ENCODE measurements at places on chromosomes 1 and 21.

GRCh38 chr1:184387069-184387475, 243 bp downstream of the C1orf21 start:
- DNase-seq: no peak

- DNase-seq: no peak
Observed at GRCh38 chr1:99781798-99782197, 15.4 kb upstream of the FRRS1 start.

DNA sequence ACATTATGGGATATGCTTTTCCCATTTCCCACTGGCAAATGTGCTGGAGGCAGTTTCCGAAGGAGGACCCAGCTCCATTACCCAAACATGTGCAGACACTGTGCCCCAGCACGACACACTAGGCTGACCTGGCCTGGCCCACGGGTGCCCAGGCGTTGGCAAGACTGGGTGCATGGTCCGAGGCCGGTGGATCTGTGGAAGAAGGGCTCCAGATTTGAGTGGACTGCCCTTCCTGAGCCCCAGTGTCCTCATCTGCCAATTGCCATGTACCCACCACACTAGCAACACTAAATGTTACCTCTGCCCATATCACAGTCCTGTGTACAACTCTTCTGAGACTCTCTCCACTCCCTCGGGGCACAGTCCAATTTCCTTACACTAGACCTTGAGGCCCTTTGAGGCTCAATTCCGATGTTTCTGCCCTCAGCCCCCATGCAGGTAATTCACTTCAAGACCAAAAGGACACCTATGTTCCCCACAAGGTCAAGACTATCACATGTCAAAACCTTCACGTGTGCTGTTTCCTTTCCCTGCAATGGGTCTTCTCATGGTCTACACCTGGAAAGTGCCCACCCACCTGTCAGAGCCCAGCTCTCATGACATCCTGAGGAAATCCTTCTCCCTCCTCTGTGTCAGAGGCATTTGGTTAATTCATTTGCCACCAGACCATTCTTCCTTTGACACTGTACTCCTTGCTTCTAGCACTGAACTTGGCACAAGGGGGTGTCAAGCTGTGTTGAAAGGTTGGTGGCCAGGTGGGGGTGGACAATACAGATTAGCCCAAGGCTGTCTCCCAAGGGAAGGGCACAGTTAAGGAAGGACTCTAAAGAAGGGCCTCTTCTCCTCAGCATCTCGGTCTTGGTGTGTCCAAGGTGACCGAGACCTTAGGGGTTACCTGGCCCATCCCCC, 124.9 kb downstream of the DMRTB1 start:
- DNase-seq: no peak

DNA sequence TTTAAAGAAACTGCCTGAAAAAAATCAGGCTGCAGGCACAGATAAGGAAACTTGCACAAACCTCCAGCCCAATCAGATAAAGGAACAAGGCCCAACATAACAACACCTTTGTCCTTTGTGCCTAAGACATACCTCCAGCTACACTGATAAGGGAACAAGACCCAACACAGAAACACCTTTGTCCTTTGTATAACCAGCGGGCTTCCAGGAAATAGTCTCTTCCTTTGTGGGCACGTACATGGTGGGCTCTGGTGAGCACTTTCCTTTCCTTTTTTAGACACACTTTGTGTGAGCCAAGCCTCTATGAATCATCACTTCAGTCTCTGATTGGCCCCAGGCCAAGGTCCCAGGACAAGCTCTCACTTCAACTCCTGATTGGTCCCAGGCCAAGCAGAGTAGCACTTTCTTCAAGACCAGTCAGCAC, 23.6 kb downstream of the ZNF670 start:
- DNase-seq: no peak

- DNase-seq: no peak
Observed at GRCh38 chr1:64934115-64934877, 32.1 kb downstream of the JAK1 start.

GRCh38 chr1:13896932-13897331, 196.9 kb downstream of the PRDM2 start:
- no peak for DNase-seq

DNA sequence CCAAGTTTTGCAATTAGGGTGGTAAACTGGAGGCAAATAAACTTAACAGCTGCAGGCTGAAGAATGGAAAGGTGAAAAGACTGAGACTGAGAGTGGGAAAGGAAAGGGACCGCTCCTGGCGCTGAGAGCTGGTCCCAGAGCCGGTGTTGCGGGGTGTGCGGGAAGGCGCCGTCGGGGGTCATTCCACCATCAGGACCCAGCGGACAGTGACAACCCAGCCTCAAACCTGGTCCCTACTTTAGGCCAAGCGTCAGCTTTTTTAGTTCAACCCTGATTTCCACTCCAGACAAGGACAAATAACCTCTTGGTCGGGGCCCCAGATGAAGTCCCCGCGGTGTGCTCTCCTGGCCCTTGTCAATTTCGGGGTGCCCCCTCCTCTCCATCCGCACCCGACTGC, 145.8 kb upstream of the ETS2 start:
- no peak for DNase-seq

GRCh38 chr1:206116191-206116872, 856 bp downstream of the AVPR1B start:
- DNase-seq: no peak

DNA sequence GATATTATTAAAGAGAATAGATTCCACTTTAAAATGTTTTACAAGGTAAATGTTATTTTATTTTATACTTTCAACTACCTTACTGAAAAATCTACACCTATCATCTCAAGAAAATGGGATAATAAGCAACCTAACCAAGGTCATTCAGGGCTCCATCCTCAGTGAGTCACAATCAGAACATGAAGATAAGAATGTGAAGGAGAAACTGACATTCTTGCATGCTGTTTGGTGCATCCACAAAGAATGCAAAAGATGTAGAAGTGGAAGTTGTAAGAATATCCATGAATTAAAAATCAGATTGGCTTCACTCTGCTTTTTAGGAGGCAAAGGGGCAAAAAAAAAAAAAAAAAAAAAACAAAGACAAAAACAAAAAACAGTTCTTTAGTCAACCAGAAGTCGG, 6.5 kb downstream of the WARS2 start:
- no peak for DNase-seq

DNA sequence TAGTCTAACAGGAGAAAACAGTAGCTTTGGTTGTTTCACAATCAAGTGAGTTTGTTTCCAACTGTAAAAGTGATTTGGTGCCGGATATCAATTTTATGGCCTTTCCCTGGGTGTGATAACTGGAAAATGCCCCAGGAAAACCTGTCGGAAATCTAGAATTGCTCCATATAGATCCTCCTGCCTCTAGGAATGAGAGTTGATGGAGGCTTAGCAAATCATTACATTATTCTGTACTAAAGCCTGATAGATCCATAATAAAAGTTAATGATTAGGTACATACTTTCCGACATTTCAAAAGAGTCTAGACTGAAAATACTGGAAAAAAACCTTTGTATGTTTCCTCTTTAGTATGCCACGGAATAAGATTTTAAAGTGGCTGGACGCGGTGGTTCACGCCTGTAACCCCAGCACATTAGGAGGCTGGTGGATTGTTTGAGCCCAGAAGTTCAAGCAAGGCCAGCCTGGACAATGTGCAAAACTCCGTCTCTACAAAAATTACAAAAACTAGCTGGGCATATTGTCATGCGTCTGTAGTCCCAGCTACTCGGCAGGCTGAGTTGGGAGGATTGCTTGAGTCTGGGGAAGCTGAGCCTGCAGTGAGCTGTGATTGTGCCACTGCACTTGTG, 70.0 kb upstream of the SLC45A1 start:
- no peak for DNase-seq

- no peak for DNase-seq
Observed at GRCh38 chr1:30760596-30761324, 3.2 kb upstream of the LAPTM5 start.

DNA sequence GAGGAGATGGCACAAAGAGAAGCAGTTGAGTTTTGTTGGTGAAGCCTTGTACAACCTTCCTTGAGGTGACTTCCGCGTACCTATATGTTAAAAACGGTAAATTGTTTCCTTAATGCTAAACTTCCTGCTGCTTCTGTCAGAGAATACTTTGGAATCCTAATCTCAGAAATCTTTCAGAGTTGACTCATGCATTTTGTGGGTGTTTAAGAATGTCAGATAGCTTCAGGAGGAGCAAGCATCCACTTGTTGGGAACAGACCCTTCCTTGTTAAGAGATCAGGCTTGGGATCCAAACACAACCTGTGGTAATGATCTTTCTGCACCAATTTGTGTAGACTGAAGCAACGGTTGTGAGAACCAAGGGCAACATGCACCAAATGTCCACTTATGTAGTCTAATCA, 29.5 kb downstream of the AK4 start:
- DNase-seq: no peak

- no peak for DNase-seq
Observed at GRCh38 chr1:3836421-3836820, 20.6 kb downstream of the CEP104 start.

DNA sequence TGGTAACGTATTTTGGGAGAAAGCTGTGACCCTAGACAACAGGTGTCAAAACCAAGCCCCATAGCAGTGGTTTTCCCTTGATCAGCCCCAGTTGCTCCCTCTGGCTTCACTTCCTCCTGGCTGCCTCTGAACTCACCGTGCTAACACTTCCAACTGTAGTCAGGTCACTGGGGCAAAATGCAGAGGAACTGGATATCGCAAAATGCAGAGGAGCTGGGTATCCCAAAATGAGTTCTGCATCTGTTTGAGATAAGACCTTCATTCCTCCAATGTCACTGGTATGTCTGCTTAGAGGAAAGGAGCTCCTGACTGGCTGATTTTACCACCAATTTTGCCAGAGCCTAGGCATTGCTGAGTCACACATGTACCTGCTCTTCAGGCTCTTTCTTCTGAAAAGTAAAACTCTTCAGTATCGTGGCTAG, 19.6 kb upstream of the TACSTD2 start:
- no peak for DNase-seq

DNA sequence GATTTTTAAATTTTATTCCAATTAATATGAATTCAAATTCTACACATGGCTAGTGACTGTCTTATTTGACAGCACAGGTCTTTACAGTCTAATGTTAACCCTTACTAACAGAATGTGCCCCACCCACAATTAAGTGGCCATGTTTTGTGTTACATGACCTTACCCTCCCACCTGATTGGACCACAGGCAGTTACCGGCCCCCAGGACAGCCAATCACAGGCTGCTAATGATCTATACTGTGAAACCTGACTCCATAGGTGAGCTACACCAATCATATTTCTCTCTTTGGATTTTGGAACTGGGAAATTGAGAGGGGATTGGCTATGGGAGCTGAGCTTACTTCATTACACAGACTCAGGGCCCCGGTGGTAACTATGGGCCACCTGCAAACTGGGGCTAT, 27.5 kb downstream of the ZP4 start:
- DNase-seq: no peak

DNA sequence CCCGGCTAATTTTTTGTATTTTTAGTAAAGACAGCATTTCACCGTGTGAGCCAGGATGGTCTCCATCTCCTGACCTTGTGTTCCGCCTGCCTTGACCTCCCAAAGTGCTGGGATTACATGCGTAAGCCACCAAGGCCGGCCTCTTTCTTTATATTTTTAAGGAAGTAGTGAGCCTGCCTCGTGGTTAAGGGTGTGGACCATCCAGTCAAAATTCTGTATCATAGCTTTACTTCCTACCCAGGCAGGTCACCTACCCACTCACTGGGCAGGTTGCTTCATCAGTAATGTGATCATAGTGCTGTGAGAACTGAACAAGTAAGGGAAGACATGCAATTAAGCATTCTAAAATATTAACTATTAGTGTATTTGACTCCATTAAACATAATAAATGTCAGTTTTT, 8.1 kb upstream of the ACOT7 start:
- DNase-seq: no peak

DNA sequence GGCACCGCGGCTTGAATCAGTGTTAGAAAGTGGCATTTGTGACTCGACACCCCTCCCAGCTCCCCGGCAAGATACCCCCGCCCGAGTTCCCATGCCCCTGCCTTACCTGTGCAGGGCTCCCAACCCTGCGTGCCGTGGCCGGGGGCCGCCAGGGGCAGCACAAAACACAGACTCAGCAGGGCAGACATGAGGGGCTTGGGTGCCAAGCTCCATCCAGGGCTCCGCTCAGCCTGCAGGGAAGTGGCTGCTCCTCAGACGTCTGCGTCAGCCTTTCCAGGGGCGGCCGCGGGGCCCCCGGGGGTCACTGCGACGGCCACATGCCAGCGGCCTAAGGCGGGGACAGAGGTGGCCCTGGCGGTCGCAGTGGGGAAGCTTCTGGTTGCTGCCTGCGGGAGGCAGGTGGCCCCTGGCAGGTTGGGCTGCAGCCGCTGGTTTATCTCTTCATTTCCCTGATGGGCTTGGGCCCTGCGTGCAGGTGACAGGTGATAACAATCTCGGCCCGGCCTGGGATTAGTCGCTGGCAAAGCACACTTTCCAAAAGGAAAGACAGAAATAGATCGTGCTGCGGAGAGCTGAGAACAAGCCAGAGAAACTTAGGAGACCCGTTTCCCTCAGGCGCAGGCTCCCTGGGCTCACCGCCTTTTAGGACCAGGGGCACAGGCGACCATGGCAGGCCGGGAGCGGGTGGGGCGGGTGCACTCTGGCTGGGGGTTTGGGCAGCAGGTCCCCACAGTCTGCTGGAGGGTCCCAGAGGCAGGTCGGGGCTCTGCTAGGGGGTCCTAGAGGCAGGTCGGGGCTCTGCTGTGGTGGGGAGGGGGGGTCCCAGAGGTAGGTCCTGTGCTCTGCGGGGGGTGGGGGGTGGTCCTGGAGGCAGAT, at the start of gene TSPEAR:
TSPEAR (minus strand) TSS at position 246 of the 876 bp plus-strand sequence; CDS start at position 188, 58 bp downstream.
- no peak for DNase-seq

DNA sequence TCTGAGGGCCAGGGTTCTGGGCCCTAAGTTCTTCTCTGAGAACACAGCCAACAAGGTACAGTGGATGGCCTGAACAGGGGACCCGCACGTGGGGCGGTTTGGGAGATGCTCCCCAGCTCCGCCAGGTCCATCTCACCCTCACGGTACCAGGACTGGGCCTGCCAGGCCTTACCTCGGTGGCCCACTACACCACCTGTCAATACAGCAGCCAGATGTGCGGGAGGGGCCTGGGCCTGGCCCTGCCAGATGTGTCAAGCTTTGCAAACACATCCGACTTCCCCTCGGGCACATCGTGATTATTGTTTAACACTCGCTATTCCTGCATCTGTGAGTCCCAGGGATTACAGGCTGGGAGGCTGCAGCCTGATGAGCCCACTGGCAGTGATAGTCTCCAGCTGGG, 122.4 kb downstream of the LACTBL1 start:
- no peak for DNase-seq

- no peak for DNase-seq
Observed at GRCh38 chr1:115222616-115223402, 115.2 kb downstream of the NGF start.

DNA sequence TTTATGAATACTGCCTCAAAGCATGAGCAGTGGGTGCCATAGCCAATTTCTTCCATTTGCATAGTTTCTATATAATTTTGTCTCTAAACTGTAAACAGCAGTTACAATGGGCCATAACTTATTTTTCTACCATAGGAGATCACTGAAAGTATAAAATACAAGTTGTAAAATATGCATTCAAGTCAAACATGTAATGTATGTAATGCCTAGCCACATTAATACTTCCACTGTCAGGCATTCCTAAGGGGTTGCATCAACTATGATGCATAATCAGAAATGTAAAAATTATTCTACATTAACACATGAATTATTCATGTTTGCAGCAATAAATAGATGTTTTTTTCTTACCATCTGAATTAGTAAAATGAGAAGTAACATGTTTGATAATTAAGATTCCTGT, 560.3 kb upstream of the ZP4 start:
- no peak for DNase-seq

Data from stimulated activated CD4-positive, alpha-beta T cell treated with anti-CD3 and anti-CD28 coated beads, TNF-alpha, amount 100 ng/mL, for 4 hours (primary cell).